Naive thymus-derived CD4-positive, alpha-beta T cell (primary cell): ENCODE measurements at places on chromosomes 2 and 18. TPM values are rescaled to one million over a fixed set of nuclear protein-coding genes. Genes with fewer than 3 reads are reported as not detected.

DNA sequence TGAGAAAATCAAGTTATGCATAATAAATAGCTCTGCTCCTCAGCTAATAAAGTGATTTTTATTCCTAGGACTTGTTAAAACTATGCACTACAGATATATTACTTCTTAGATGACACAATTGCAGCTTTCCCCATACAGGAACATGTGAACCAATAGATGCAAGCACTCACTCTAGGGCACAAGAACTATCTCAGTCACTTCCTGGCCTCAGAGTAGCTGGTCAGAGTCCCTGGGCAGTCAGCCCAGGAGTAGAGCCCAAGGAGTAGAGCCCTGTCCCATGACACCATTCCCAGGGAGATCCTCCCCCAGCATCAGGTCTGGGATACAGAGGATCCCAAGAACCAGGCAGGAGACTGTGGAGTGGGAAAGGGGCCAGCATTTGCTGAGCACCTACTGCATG, 2.7 kb downstream of the TNS1 start:
- DNase-seq, result no peak
- H3K4me3 ChIP-seq, result no peak overlapping the region
- H3K4me1 ChIP-seq, result no peaks in the 10 kb centered on the region
- H3K27me3 ChIP-seq, result no peaks in the 10 kb centered on the region
- H3K36me3 ChIP-seq, result no peaks in the 10 kb centered on the region

DNA sequence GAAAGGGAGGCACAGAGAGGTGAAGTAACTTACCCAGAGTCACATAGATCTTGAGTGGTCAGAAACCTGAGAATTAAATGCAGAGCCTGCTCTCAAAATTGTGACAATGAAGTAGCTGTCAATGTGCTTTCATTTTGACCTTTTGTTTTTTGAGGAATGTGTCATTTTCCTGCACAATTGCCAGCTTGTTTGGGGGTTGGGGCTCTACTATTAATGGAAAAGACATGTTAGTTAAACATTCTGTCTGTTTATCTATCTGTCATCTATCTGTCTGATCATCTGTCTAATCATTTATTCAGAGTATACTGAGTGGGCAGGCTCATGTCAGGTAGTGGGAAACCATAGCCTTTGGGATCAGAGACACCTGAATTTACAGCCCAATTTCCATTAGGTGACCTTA, 428.4 kb downstream of the TSN start:
- H3K36me3 ChIP-seq, result no peaks in the 10 kb centered on the region
- H3K27ac ChIP-seq, result no peak overlapping the region

- no peaks in the 10 kb centered on the region for H3K4me1 ChIP-seq
- H3K4me3 ChIP-seq, result no peak overlapping the region
- DNase-seq, result no peak
- no peaks in the 10 kb centered on the region for H3K36me3 ChIP-seq
- no peaks in the 10 kb centered on the region for H3K27me3 ChIP-seq
- H3K27ac ChIP-seq, result no peak overlapping the region
These were observed 75.5 kb upstream of the CABLES1 start for GRCh38 chr18:23059541-23060465.

DNA sequence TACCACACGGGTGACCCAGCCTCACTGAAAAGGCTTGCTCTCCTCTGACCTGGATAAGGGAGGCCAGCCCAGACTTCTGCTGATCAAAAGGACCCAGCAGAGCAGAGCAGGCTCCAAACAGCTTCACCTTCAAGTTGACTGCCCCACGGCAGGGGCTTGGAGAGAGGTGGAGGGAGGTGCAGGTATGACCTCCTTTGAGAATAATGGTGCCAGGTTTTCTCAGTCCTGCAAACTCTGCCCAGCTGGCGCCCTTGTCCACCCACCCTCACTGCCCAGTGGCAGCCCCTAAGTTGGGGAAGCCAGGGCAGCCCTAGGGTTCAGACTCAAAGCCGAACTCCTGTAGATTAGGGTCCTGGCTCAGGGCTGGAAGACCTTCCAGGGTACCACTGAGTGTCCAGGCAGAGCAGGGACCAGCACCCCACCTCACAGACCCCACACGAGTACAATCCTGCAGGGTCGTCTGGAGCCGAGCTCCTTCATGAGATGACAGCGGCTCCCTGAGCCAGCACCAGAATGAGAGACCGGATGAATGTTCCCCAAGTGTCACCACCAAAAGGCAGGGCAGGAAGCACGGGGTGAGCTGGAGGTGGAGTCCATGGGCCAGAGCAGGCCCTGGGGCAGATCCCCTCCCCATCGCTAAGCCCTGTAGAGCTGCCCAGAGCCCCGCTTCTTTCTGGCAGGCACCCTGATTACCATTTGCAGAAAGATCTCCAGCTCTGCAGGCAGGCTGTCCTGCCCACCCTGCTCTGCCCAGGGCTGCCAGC, 3.6 kb upstream of the GPC1 start:
- H3K4me1 ChIP-seq, result no peaks in the 10 kb centered on the region
- H3K36me3 ChIP-seq, result no peaks in the 10 kb centered on the region
- no peak for DNase-seq
- H3K4me3 ChIP-seq, result no peak overlapping the region
- no peak overlapping the region for H3K27ac ChIP-seq

DNA sequence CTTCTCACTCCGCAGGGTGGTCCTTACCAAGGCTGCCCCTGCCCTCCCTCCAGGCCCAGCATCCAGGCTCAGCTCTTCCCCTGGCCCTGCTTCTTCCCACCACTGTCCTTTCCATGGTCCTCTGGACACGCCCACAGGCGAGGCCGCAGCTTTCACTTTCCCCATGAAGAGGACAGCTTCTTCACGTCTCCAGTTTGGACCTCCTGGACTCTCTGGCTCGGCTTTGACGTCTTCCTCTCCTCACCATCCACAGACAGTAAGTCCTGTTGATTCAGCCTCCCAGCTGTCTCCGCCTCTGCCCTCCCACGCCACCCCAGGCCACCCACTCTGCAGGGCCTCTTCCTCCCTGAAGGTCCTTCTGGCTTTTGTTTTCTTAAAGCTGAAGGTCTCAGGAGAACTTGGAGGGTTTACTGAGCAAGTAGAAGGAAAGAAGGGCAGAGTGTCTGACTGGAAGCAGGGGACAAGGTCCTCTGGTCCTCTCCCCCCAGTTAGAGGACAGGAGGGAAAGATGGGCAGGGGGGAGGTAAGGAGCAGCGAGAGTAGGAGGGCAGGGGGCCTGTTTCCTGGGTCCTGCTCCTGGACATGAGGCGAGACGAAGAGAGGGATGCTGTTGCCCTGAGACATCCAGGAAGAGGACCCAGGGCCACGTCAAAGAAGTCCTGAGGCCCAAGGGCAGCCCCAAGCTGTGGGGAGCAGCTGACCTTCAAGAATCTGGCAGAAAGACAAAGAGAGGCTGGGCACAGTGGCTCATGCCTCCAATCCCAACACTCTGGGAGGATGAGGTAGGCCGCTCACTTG, 24.7 kb upstream of the NMUR1 start:
- no peaks in the 10 kb centered on the region for H3K27me3 ChIP-seq
- H3K4me3 ChIP-seq, result peak overlapping the region; percentile 30
- no peak for DNase-seq
- no peak overlapping the region for H3K27ac ChIP-seq
- no peaks in the 10 kb centered on the region for H3K36me3 ChIP-seq
- H3K4me1 ChIP-seq, result peaks cover 5% of the 10 kb centered on the region

DNA sequence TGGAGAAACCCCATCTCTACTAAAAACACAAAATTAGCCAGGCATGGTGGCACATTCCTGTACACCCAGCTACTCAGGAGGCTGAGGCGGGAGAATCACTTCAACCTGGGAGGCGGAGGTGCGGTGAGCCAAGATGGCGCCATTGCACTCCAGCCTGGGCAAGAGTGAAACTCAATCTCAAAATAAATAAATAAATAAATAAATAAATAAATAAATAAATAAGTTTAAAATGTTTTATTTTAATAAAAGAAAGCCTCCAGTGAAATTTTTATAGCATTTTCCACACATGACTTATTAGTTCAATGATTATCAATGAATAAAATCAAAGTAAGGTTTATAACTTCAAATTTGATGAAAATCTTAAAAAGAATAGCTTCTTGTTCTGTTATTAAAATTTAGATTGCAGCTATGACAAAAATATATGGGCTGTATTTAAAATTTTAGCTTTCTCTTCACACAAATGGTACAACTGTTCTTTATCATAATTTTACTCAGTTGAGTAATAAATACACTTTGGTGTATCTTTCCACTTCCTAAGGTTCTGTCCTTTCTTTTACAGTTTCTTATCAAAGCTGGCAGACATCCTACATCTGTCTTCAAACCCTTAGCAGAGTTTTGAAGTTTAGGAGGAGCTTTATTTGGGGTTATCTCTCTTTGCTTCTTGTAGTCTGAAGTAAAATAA, 78.4 kb upstream of the ZSWIM2 start:
- no peaks in the 10 kb centered on the region for H3K27me3 ChIP-seq
- DNase-seq, result no peak
- no peaks in the 10 kb centered on the region for H3K4me1 ChIP-seq
- no peak overlapping the region for H3K4me3 ChIP-seq

DNA sequence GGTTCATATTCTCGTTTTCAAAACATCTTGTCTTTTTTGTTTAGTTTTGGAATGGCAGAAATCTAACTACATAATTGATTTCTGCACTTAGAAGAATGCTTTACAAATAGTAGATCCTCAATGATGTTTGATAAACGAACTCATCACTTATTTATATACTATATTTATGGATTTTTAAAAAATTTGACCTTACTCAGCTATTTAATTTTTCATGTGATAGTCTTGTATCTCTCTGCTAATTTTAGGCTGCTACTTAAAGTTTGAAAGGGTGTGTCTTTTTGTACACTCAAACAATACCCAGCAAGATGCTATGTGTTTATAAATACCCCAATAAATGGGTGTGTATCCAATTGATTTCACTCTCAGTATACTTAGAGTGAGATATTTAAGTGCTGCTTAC, 86.9 kb downstream of the EHBP1 start:
- no peaks in the 10 kb centered on the region for H3K36me3 ChIP-seq
- H3K27me3 ChIP-seq, result no peaks in the 10 kb centered on the region
- H3K27ac ChIP-seq, result no peak overlapping the region

GRCh38 chr2:174815526-174815925, 51.3 kb upstream of the CHRNA1 start:
- no peak for DNase-seq
- no peaks in the 10 kb centered on the region for H3K36me3 ChIP-seq
- H3K4me1 ChIP-seq, result no peaks in the 10 kb centered on the region
- H3K27ac ChIP-seq, result no peak overlapping the region

DNA sequence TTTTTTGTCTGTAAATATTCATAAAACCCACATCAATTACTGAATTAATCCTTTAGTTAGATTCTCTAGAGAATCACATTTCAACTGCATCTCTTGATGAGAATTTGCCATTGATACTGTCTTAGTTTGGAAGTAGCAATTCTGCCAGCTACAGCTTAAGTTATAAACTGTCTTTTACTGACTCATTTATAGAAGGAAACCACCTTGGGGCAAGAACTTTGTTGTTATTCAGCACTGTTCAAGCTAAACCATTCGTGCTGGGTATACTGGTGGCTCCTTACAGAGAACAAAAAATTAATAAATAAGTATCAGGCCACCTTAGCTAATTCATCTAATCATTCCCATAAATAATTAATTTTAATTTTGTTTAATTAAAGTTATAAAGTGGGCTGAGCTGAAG, 1082.6 kb upstream of the CELF4 start:
- no peaks in the 10 kb centered on the region for H3K4me1 ChIP-seq
- no peak overlapping the region for H3K27ac ChIP-seq
- H3K4me3 ChIP-seq, result no peak overlapping the region
- no peaks in the 10 kb centered on the region for H3K27me3 ChIP-seq
- DNase-seq, result no peak

DNA sequence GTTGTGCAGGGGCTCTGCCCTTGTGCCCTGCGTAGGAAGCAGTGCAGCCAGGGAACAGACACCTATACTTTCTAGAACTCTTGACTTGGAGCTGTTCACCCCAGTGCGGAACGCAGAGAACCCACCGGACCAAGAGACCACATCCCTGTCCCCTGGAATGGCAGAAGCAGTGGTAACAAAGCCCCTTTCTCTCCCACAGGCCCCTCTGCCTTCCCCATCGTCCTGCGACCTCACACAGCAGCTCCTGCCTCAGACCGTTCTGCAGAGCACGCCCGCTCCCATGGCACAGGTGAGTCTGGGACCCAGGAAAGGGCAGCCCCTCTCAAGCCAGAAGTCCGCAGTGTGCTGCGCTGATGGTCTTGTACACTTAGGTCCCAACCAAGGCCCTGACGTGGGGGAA, 24.6 kb upstream of the RPL31 start:
- H3K27me3 ChIP-seq, result no peaks in the 10 kb centered on the region
- DNase-seq, result no peak
- no peaks in the 10 kb centered on the region for H3K36me3 ChIP-seq
- H3K4me1 ChIP-seq, result no peaks in the 10 kb centered on the region
- no peak overlapping the region for H3K4me3 ChIP-seq
- H3K27ac ChIP-seq, result no peak overlapping the region

GRCh38 chr18:13539050-13539449, 187.3 kb downstream of the FAM210A start:
- H3K27me3 ChIP-seq, result no peaks in the 10 kb centered on the region
- no peak overlapping the region for H3K4me3 ChIP-seq
- DNase-seq, result peak; percentile 81
- no peaks in the 10 kb centered on the region for H3K36me3 ChIP-seq
- peaks cover 36% of the 10 kb centered on the region for H3K4me1 ChIP-seq

- no peak overlapping the region for H3K4me3 ChIP-seq
- no peak overlapping the region for H3K27ac ChIP-seq
- no peaks in the 10 kb centered on the region for H3K36me3 ChIP-seq
- peaks cover 6% of the 10 kb centered on the region for H3K27me3 ChIP-seq
- DNase-seq, result no peak
These were observed 455 bp upstream of the AGAP1 start for GRCh38 chr2:235493402-235493774.

- H3K27me3 ChIP-seq, result no peaks in the 10 kb centered on the region
- H3K27ac ChIP-seq, result no peak overlapping the region
- no peaks in the 10 kb centered on the region for H3K4me1 ChIP-seq
- no peaks in the 10 kb centered on the region for H3K36me3 ChIP-seq
- H3K4me3 ChIP-seq, result no peak overlapping the region
These were observed 279.3 kb downstream of the TMX3 start for GRCh38 chr18:68435581-68435980.

Gene MRO
- not detected for total RNA-seq

Gene DHX57
- total RNA-seq, result 17.9 TPM

Gene STARD6
- not detected for total RNA-seq
